ENCODE measurements at places on chromosomes 1 and 21.
A peak's percentile ranks its signal among the peaks of the same experiment; 100 is the strongest.

- DNase-seq = no peak
Observed at GRCh38 chr1:223622132-223622842, 43.2 kb downstream of the CAPN8 start.

DNA sequence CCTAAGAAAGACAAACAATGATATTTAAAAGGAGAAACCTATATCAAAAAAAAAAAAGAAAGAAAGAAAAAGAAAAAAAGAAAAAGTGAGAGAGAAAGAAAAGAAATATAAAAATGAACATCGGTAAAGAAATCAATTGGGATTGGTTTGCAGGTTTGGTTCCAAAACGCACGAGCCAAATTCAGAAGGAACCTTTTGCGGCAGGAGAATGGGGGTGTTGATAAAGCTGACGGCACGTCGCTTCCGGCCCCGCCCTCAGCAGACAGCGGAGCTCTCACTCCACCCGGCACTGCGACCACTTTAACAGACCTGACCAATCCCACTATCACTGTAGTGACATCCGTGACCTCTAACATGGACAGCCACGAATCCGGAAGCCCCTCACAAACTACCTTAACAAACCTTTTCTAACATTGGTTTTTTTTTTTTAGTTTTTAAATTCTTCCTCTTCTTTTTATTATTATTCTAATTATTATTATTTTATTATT lies 11.7 kb downstream of the LHX9 start:
- no peak for DNase-seq

DNA sequence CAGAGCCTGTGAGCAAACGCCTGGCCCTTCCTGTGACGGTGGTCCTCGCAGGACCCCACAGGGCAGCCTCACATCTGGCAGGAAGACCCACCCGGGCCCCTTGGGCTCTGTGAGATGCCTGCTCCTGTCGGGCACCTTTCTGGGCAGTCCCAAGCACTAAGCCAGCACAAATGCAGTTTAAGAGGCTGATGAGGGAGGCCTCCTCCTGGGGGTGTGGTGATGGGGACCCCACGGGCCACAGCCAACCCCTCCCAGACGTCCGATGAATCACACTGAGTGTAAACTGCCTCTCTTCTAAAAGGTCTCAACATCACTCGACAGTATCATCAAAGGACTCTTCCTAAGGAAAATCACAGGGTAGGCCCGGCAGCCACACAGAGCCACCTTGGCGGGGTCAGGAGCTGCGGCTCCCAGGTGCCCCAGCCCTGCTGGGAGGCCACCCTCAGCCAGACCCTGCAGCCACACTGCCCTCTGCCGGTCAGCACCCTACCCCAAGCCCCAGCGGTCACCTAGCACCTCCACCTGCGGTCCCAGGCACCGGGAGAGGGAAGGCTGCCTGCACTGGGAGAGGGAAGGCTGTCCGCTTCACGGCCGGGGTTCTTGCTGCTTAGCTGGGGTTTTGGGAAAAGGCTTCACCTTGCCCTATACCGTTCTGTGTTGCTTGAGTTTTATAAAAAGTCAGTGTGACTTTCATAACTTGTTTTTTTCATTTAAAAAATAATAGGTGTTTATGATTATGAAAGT lies 3.9 kb upstream of the PRKCZ start:
- DNase-seq = peak; percentile 66

- DNase-seq = no peak
Observed at GRCh38 chr1:53376041-53376461, 48.2 kb upstream of the LRP8 start.

DNA sequence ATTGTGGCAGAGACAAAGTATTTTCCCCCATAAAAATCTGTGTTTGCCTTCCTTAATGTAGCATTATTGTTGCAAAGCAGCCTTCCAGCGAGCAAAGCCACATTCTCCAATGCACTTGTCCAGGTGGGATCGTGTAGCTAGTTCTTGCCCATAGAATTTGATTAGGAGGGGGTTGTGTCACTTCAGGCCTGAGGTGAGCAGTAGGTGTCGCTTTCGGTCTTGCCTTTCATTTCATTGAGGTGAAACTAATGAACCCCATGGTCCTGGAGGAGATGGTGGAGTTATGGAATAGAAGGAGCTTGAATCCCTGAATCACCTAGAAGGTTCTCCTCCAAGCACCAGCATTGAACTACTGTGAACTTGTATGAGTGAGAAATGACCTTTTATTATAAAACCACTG lies 318.9 kb upstream of the PBX1 start:
- DNase-seq = no peak

DNA sequence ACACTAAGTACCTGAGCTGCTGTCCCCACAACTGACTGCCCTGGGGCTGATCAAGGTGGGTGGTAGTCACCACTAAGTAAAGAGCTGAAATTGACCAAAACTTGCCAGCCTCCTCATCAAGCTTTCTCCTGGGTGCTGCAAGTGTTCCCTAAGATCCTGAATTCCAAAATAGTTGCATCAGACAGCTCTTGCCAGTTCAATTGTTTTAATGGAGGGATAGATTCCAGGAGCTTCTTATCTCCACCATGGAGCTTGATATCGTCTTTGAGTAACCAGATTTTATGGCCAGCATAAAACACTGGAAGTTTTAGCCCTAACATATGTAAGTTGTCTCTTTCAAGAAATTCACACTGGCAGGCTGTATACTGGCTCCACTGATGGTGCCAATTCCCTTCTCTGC lies 90.3 kb downstream of the NID1 start:
- no peak for DNase-seq

- DNase-seq = no peak
Observed at GRCh38 chr1:228381356-228381755, 25.3 kb downstream of the TRIM11 start.

DNA sequence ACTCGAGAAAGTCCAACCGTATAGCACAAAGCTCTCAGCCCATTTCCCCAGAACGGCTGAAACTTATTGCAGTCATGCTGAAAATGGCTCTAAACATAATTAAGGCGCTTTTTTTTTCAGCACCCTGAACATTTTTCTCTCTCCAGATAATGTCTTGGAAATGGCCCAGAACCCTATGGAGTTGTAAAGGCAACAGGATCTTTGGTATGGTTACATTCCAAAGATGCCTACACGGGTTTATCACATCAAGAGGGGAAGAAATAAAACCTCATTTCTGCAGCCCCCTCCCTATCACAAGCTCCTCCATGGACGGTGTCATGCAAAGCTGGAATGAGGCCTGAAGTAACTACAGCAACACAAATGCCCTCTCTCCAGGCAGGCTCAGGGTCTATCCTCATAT lies 126.4 kb upstream of the GALNT2 start:
- DNase-seq = no peak

DNA sequence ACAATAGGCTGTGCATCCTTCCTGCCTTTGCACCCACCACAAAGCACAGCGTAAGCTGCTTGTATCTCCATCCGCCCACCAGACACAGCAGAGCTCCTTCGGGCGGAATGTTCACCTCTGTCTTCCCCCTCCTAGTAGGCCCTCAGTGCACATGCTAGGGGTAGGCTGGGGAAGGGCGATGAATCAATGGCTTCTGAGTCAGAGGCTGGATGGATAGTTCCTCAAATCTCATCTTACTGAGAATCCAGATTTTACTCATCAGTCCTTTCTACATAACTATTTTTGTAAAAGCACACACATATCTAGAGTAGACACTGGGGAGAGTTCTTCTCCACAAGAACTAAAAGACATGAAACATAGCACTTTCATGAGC lies 73.8 kb downstream of the BCAR3 start:
- peak; percentile 87 for DNase-seq

DNA sequence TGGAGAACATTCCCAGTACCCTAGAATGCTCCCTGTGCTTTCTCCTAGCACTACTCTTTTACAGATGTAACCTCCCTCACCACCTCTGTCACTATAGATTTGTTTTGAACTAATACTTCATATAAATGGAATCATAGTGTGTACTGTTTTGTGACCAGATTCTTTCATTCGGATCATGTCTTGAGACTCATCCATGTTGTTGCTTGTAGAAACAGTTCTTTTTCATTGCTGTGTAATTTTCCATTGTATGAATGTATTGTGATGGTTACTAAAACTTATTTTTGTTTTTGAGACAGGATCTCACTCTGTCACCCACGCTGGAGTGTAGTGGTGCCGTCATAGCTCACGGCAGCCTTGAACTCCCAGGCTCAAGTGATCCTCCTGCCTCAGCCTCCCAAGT lies 2.7 kb downstream of the MAST2 start:
- no peak for DNase-seq

DNA sequence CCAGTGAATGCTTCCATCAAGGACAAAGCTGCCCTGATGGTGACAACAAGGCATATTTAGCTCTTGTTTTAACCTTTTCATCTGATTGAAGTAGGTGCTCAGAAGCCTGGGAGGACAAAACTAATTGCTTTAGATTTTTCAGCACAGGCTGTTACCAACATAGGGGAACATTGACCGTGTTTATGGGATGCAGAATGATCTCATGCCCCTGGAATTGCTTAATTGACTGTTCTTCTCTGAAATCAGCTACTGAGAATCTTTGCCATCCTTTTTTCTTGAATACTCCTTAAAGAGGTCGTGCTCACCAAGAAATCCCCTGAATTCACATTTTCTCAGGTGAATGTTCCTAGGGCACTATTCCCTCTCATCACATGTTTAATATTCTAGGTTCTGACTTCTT lies 95.9 kb upstream of the CCDC190 start:
- no peak for DNase-seq

GRCh38 chr21:37266515-37267221 lies 466 bp downstream of the VPS26C start:
- DNase-seq = peak; percentile 27

- DNase-seq = peak; percentile 38
Observed at GRCh38 chr1:30700528-30701257, 22.7 kb downstream of the MATN1 start.

- no peak for DNase-seq
Observed at GRCh38 chr1:100164216-100164615, 13.8 kb downstream of the LRRC39 start.

GRCh38 chr1:234216116-234216703 lies 157.0 kb upstream of the COA6 start:
- DNase-seq = no peak

DNA sequence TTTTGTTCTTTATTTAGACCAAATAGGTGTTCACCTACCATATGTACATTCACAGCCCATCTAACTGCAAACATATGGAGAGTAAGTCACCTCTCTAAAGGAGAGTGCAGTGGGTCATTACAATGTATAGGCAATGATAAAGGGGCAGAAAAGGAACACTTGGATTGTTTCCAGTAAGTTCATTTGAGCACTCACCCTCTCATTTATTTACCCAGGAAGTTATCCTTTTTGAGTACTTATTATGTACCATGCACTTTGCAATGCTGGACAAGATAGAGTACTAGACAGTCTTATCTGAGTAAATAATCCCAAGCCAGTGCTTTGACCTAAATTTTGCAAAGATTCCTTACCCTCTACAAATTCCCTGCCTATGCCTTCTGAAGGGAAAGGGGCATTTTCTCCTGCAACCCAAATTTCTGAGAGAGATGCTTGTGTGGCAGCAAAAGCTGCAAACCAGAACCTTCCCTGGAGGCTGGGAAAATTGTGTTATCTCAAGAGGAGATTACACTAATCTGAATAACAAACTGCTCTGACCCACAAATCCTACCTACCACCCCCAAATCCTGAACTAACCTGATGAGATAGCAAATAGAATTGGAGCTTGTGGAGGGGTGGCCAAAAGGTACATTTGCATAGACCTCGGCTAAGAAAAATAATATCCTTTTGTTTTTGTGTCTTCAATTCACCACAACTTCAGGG lies 18.6 kb upstream of the RGS8 start:
- DNase-seq = no peak

DNA sequence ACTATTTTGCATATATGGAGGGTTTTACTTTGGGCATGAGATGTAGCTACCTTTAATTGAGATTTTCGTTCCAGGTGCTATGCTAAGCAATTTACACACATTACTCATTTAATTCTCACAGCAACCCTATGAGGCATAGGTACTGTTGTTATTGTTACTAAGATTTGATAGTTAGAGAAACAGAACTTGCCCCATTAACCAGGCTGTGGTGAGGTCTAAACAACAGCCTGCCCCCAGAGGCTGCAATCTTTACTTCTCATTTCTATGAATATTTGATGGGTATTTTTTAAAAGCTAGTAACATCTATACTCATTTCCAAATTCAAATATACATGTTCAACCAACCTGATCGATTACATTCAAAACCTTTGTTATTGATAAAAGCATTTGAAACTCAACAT lies 155.6 kb downstream of the GALNT2 start:
- DNase-seq = no peak

GRCh38 chr1:225388372-225388771 lies 39.5 kb downstream of the LBR start:
- DNase-seq = peak; percentile 14

DNA sequence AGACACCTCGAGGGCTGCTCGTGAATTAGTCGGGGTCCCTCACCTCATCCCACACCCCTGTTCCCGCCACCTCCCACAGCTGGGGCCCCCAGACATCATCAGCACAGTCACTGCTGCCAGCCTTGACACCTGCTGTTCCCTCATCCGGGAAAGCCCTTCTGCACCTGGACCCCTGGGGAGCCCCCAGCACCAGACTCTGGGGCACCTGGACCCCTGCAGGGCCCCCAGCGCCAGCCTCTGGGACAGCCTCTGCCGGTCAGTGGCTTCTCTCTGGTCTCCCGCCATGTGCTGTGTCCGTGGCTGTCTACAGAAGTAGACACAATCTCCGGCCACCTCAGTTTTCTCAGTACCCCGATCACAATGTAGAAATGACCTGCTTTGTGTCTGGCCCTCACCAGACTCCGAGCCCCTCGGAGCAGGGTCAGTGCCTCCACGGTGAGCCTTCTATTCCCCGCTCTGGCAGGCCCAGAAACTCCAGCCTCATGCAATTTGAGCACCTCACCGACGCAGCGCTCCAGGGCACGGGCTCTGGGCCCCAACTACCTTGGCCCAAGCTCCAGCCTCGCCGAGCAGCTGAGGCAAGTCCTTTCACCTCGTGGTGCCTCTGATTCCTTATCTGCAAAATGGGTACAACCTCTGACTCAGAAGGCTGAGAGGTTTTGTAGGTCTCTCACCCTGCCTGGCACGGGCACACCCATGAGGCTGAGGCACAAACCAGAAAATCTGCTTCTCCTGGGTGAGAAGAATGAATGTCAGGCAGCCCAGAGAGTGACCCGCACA lies 84.7 kb downstream of the RIPK4 start:
- DNase-seq = no peak

DNA sequence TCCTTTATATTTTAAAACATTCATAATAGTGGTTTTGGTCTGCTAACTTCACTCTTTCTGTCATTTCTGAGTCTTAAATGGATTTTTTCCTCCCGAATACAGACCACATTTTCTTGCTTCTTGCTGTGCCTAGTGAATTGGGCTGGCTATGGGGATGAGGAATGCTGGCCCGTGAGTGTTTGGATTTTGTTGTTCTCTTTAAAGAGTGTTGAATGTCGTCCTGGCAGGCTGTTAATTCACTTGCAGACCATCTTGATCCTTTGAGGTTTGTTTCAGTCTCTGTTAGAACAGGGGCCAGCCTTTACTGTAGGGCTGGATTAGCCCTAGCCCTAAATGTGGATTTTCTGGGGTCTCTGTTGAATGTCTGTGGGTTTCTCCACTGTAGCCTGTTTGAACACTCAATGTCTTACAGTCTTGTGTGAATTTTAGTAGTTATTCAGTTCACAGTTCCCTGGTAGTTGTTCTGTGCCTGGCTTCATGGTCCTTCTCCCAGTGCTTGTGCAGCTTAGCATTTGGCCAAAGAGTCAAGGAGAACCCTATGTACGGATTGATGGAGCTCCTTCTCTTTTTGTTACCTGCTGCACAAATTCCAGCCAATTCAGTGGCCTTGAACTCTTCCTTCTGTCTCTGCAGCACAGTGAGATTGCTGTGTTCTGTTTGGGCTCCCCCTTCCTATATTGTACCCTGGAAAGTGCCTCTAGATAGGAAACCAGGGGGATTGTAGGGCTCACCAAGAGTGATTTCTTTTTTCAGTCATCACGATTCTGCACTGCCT lies 95.7 kb downstream of the DYRK1A start:
- DNase-seq = no peak

Data from suppressor macrophage treated with lipopolysaccharide for 1 hour (primary cell).